ENCODE measurements at places on chromosomes 5 and 9.

GRCh38 chr9:109861918-109862317, 81.9 kb downstream of the PALM2AKAP2 start:
- no peak for DNase-seq

DNA sequence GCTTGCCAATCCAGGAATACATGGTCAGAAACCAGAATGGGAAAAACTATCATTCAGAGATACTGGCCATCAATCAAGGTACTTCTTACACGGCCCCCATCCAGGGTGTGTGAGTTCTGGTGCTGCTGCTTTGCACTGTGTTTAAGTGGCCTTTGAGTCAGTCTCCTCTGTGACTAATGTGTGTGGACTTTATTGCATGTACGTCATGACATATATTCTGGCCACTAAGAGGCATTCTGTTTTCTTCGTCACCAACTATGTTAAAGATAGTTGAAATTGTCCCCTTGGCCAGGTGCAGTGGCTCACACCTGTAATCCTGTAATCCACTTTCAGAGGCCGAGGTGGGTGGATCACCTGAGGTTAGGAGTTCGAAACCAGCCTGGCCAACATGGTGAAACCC, 8.5 kb downstream of the EXOSC3 start:
- DNase-seq: no peak

- no peak for DNase-seq
Observed at GRCh38 chr9:116594547-116594946, 92.6 kb upstream of the TRIM32 start.

DNA sequence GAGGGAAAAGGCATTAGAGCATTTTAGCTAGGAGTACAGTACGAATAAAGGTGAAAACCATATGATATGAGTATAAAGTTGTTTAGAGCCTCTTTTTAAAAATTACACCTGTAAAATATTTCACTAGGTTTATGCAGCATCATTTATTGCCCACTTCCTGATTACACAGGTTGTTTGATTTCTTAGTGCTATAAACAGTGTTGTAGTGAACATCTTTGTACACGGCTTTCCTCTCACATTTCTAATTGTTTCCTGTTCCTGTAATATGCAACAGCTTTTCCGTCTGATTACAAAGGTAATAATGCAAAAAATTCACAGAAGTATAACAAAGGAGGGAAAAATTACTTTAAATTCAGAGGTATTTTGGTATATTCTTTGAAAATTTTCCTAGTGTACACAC, 13.0 kb downstream of the STOM start:
- DNase-seq: no peak

- DNase-seq: no peak
Observed at GRCh38 chr5:961711-962240, 46.8 kb upstream of the NKD2 start.

DNA sequence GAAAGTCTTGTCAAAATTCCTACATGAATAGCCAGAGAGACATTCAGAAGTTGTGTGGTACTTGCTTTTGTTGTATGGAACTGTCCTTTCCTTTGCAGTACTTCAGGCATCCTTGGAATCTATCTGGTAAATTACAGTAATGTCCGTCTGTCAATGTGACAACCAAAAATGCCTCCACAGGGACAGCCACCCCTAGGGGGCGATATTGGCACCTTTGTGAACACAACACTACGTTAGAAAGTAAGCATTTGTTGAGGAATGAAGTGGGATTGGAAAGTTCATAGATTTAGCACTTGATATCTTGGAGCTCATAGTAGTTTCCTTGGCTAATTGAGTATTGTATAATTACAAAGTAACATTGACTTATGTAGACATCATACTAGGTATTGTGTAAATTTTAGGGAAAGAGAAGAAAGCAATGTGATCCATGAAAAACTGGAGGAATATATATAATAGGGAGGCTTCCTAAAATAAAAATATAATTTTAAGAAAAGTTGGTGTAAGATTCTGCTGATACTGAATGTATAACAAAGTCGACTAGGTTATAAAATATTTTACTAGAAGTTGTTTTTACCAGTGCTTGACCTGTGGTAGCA, 32.7 kb downstream of the TMEFF1 start:
- no peak for DNase-seq
